CD4-positive, CD25-positive, alpha-beta regulatory T cell (primary cell): ENCODE measurements at places on chromosomes 3 and 15. TPM values are rescaled to one million over a fixed set of nuclear protein-coding genes. Genes with fewer than 3 reads are reported as not detected.
A peak's percentile ranks its signal among the peaks of the same experiment; 100 is the strongest.

The FSD2 gene
- not detected for total RNA-seq

DNA sequence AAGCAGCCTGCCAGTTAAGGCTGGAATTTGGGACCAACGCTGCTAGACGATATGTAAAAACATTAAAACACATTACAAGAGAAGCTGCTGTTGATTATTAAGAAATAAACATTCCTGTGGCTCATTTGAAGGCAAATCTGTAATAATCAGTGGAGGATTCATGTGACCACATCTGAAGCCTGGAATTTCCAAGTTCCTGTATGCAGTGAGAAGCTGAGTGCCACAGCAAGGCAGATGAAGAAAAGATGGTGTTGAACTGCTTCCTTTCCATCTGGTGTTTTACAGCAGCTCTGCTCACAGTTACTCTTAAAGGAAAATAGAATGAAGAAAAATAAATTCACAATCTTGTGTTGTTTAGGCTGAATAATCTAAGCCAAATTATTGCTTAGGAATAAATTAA, 139.3 kb upstream of the ROBO2 start:
- H3K4me1 ChIP-seq = no peaks in the 10 kb centered on the region
- no peaks in the 10 kb centered on the region for H3K27me3 ChIP-seq
- no peak overlapping the region for H3K4me3 ChIP-seq
- no peak for DNase-seq
- H3K36me3 ChIP-seq = no peaks in the 10 kb centered on the region

DNA sequence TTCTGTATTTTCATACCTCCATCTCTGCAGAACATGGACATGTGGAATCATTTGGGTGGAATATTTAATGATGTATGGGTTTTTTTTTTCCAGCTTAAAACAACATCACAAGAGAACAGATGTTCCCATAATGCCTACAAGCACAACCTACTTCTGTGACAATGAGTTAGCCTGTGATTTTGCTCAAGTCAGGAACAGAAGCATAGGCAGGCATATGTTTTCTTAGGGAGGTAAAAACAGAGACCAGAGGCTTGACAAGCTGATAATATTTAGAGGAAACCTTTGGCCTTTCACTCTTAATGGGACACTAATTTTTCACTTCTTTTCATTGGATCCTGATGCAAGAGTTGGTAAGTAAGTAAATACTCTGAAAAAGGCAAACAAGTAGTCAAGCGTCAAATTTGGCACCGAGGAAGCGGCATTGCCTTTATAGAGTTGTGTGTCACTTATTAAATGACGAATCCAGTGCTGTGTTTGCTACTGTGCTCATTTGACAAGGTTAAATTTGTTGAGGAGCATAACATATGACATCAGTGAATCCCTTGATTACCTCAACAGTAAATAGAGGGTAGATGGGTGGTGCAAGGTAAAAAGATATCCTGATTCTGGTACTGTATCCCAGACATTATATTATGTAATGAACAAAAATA, 66.7 kb upstream of the RBMS3 start:
- no peaks in the 10 kb centered on the region for H3K36me3 ChIP-seq
- H3K27me3 ChIP-seq = no peaks in the 10 kb centered on the region
- DNase-seq = no peak
- H3K4me3 ChIP-seq = no peak overlapping the region
- H3K4me1 ChIP-seq = no peaks in the 10 kb centered on the region

- peaks cover 2% of the 10 kb centered on the region for H3K27me3 ChIP-seq
- no peaks in the 10 kb centered on the region for H3K36me3 ChIP-seq
- DNase-seq = no peak
- H3K4me1 ChIP-seq = no peaks in the 10 kb centered on the region
Observed at GRCh38 chr3:72470904-72471417, 377.3 kb downstream of the SHQ1 start.

The LMAN1L gene
- not detected for total RNA-seq

GRCh38 chr3:36459177-36459576, 78.9 kb downstream of the STAC start:
- no peak for DNase-seq
- no peak overlapping the region for H3K27ac ChIP-seq
- H3K27me3 ChIP-seq = no peaks in the 10 kb centered on the region
- H3K36me3 ChIP-seq = no peaks in the 10 kb centered on the region

DNA sequence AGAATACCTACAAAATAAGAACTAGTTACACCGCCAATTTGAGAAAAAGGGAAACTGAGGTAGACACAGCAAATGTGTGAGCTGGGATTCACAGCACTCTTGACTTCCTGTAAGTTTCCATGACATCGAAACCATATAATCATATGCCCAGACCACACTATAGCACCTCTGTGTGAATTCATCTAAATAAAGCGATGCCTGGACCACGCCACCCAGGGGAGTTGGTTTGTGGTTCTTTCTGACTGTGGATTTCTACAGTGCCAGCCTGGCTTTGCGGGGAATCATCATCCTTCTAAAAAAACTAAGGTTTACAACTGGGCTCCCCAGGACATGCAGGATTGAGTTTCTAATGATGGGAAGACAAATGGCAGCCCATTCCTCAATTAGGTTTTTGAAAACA, 23.5 kb upstream of the CA12 start:
- peaks cover 2% of the 10 kb centered on the region for H3K27me3 ChIP-seq
- no peak overlapping the region for H3K27ac ChIP-seq
- no peaks in the 10 kb centered on the region for H3K36me3 ChIP-seq
- no peak overlapping the region for H3K4me3 ChIP-seq
- DNase-seq = no peak

DNA sequence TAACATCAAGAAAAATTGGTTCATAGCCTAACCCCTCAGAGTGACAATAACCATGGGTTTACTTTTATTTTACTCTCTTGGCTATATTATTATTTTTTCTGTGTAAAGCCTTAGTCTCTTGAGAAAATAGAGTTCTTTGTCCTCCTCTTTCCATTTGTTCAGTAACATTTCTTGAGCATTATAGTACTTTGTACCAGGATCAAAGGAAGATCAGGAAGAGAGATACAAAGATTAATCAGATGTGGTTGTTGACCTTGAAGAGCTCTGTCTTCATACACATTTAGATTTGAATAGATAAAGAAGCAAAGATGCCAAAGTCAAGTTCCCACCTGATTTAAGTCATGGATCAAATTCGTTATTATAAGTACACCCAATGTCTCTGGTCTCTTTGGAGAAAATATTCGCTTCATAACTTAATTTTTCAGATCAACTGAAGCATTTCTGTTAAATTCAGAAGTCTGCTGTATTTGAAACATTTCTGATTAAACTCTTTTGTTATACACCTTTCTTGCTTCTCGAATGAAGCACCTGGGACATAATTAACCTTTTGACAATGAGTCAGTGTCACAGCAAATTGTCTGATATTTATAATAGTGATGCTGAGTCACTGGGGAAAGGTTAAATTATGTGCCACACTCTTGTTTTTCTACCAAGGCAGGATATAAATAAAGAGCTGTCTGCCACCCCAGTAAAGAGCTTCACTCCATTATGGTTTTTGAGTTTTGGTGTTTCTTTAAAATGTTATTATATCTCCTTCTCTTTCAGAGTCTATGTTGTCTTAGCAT, 100.2 kb downstream of the GHSR start:
- H3K4me3 ChIP-seq = no peak overlapping the region
- H3K4me1 ChIP-seq = no peaks in the 10 kb centered on the region
- peaks cover 21% of the 10 kb centered on the region for H3K36me3 ChIP-seq
- no peak overlapping the region for H3K27ac ChIP-seq
- no peak for DNase-seq
- H3K27me3 ChIP-seq = no peaks in the 10 kb centered on the region

The GP9 gene
- total RNA-seq = 3.7 TPM

DNA sequence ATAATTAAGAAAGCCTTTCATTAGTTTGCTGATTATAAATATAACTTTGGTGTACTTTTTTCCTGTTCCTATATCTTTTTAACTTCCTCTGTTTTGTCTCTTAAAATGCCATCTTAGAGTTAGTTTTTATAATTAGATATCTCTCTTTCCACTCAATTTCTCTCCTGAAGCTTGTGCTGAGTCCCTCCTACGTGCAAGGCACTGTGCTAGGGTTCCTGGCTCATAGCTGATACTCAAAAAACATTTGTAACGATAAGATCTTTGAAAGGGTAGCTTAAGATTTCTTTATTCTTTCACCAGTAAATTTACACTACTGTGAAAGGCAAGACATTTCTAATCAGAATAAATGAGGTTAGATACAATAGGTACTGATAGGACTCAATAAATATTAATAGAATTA, 358.8 kb downstream of the MECOM start:
- DNase-seq = no peak
- H3K27ac ChIP-seq = no peak overlapping the region
- H3K4me3 ChIP-seq = no peak overlapping the region
- H3K36me3 ChIP-seq = no peaks in the 10 kb centered on the region

The SLC22A13 gene
- total RNA-seq = 0.76 TPM

DNA sequence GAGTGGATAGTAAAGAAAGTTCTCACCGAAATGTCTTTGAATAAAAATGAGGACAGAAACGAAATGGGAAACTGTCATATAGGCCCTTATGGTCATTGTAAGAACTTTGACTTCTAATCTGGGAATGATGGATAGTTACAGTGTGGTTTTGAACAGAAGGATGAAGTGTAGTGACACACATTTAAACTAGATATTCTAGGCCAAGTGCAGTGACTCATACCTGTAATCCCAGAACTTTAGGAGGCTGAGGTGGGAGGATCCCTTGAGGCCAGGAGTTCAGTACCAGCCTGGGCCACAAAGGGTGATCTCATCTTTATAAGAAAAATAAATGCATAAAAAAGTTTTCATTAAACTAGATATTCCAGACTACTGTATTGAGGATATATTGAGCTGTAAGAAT, 452.8 kb downstream of the ROBO1 start:
- H3K36me3 ChIP-seq = no peaks in the 10 kb centered on the region
- no peaks in the 10 kb centered on the region for H3K4me1 ChIP-seq
- H3K4me3 ChIP-seq = no peak overlapping the region
- no peak for DNase-seq
- H3K27me3 ChIP-seq = no peaks in the 10 kb centered on the region
- H3K27ac ChIP-seq = no peak overlapping the region

- H3K27me3 ChIP-seq = no peaks in the 10 kb centered on the region
- peak overlapping the region; percentile 94 for H3K27ac ChIP-seq
- no peak for DNase-seq
- H3K4me3 ChIP-seq = peak overlapping the region; percentile 97
Observed at GRCh38 chr15:81304226-81304625, 19.7 kb downstream of the STARD5 start.

GRCh38 chr3:118137778-118138177, 896.9 kb downstream of the IGSF11 start:
- H3K4me1 ChIP-seq = no peaks in the 10 kb centered on the region
- no peak overlapping the region for H3K4me3 ChIP-seq
- no peak for DNase-seq
- no peaks in the 10 kb centered on the region for H3K27me3 ChIP-seq

GRCh38 chr3:9951962-9952805, at the start of gene PRRT3:
Gene PRRT3, minus strand, starts transcription at chr3:9952408. Its CDS starts 2,293 bp downstream, at chr3:9950115.
- no peaks in the 10 kb centered on the region for H3K27me3 ChIP-seq
- no peaks in the 10 kb centered on the region for H3K36me3 ChIP-seq
- peak within 1 kb of the TSS; percentile 69 for H3K4me3 ChIP-seq
- no peak within 1 kb of the TSS for H3K27ac ChIP-seq
- H3K4me1 ChIP-seq = peaks cover 12% of the 10 kb centered on the region
- peak; percentile 74 for DNase-seq

GRCh38 chr15:39078026-39078425, 502.9 kb upstream of the THBS1 start:
- no peaks in the 10 kb centered on the region for H3K36me3 ChIP-seq
- no peaks in the 10 kb centered on the region for H3K27me3 ChIP-seq
- no peak overlapping the region for H3K27ac ChIP-seq
- H3K4me3 ChIP-seq = no peak overlapping the region
- no peak for DNase-seq

DNA sequence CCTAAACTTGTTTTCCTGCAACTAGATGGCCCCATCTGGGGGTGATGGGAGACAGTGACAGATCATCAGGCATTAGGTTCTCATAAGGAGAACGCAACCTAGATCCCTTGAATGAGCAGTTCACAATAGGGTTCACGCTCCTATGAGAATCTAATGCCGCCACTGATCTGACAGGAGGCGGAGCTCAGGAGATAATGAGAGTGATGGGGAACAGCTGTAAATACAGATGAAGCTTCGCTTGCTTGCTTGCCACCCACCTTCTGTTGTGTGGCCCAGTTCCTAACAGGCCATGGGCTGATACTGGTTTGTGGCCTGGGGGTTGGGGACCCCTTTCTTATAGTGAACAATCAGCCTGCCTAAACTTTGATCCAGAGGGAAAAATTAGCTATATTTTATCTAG, 15.2 kb upstream of the C3orf49 start:
- DNase-seq = no peak
- H3K36me3 ChIP-seq = no peaks in the 10 kb centered on the region
- H3K4me3 ChIP-seq = no peak overlapping the region
- no peaks in the 10 kb centered on the region for H3K4me1 ChIP-seq
- H3K27me3 ChIP-seq = no peaks in the 10 kb centered on the region

GRCh38 chr3:53545996-53546359, 51.6 kb downstream of the CACNA1D start:
- no peaks in the 10 kb centered on the region for H3K36me3 ChIP-seq
- H3K4me1 ChIP-seq = no peaks in the 10 kb centered on the region
- peaks cover 5% of the 10 kb centered on the region for H3K27me3 ChIP-seq

DNA sequence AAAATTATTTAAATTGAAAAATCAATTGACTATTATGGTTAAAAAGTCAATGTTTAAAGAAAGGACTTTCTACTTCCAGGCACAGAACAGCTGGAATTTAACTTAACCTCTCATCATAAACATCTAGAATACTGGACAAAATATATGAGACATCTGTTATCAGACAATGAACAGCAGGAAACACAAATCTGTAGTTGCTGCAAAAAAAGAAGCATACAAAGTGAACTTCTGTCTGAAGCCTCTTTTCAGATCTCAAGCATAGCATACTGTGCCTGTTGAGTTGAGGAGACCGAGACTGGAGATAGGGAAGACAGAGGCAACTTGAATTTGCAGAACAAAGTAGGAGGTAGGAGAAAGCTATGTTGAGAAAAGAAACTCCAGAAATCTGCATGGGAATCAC, 140.0 kb upstream of the CBLB start:
- no peak overlapping the region for H3K27ac ChIP-seq
- H3K4me3 ChIP-seq = no peak overlapping the region
- no peaks in the 10 kb centered on the region for H3K4me1 ChIP-seq
- DNase-seq = no peak
- H3K36me3 ChIP-seq = no peaks in the 10 kb centered on the region

The GLDN gene
- total RNA-seq = not detected

DNA sequence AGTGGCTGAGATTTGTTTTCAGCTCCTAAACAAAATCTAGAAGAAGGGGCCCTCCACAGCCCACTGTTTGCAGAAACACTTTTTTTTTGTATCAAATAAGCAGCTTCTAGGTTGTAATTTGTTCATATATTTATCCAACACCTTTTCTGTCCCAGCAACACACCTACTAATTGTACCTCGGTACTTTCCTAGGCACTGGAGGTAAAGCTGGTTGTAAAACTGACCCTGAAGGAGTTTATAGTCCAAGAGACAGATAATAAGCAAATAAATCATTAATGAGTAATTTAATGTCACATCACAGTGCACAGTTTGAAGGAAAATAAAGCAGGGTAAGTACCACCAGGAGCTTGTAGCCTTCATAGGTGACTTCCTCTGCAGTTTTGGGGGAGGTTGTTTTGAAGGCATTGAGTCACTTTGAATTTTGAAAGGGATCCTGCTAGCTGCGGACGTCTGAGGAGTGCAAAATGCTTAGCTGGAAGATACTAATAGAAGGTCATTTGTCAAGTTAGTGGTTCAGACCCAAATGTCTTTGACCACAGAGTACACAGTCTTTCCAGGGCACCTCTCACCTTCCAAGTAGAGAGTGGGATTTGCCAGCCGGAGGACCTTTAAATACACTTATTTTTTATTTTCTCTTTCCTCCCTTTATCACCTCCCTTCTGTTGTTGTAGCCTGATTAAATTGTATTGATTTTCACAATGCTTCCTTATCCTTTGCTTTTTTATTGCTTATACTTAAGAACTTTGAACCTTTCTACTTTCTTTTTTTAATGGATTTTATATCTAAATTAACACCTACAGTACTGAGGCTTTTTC, 53.8 kb downstream of the CMSS1 start:
- H3K4me1 ChIP-seq = peaks cover 21% of the 10 kb centered on the region
- no peaks in the 10 kb centered on the region for H3K36me3 ChIP-seq
- no peak overlapping the region for H3K27ac ChIP-seq

The CYP1A1 gene
- not detected for total RNA-seq
